ENCODE measurements at places on chromosomes 7 and 10. TPM values are rescaled to one million over a fixed set of nuclear protein-coding genes. Genes with fewer than 3 reads are reported as not detected.

DNA sequence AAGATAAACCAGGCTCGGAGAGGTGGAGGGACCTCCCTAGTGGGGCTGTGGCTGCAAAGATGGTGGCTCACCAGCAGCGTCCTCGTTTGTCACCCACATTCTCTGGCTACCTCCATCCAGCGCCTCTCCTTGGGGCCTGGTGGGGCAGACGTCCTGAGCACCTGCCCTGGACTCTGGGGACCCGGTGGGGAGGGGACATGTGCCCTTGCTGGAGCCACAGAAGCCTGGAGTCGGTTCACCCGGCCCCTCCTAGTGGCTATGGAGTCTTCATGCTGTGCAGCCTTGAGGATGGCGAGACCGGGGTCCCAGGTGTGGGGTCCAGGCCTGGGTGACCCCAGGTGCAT is 14.5 kb downstream of the TTYH3 start:
- no peak overlapping the region for H3K4me3 ChIP-seq
- peaks cover 19% of the 10 kb centered on the region for H3K36me3 ChIP-seq
- peaks cover 17% of the 10 kb centered on the region for H3K4me1 ChIP-seq
- no peaks in the 10 kb centered on the region for H3K27me3 ChIP-seq
- H3K27ac ChIP-seq: no peak overlapping the region
- no peak for DNase-seq

DNA sequence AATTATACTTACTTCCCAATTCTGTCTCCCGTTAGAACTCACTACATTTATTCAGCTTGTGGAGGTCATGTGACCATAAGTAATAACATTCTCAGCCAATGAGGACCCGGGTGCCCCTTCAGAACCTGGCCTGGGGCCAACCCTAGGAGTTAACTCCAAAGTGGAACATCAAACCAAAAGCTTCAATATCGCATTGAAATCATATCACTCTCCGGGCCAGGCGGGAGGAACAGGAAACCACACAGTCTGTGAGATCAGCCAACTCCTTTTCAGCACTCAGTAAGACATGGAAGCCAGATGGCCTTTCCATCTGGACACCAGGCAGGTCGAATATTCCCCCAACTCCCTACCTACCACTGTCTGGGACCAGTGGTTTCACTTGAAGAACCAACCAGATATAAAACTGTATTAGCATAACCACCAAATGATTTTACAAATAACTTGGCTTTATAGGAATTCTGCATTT is 5.5 kb downstream of the CREB3L2 start:
- no peaks in the 10 kb centered on the region for H3K36me3 ChIP-seq
- no peak overlapping the region for H3K4me3 ChIP-seq
- peaks cover 11% of the 10 kb centered on the region for H3K4me1 ChIP-seq
- no peak overlapping the region for H3K27ac ChIP-seq
- no peak for DNase-seq
- no peaks in the 10 kb centered on the region for H3K27me3 ChIP-seq

- no peaks in the 10 kb centered on the region for H3K36me3 ChIP-seq
- no peaks in the 10 kb centered on the region for H3K27me3 ChIP-seq
- H3K4me3 ChIP-seq: no peak overlapping the region
Measured at GRCh38 chr10:73556855-73557254, 34.3 kb downstream of the USP54 start.

SLC39A12 gene
- total RNA-seq: not detected

SORBS1 gene
- total RNA-seq: 1.6 TPM

GRCh38 chr7:43104874-43105520 is 7.5 kb upstream of the HECW1 start:
- no peak overlapping the region for H3K27ac ChIP-seq
- H3K36me3 ChIP-seq: no peaks in the 10 kb centered on the region
- no peaks in the 10 kb centered on the region for H3K4me1 ChIP-seq
- H3K4me3 ChIP-seq: no peak overlapping the region
- DNase-seq: no peak
- peaks cover 5% of the 10 kb centered on the region for H3K27me3 ChIP-seq

LAMTOR4 gene
- 132 TPM for total RNA-seq

DKK1 gene
- not detected for total RNA-seq
